ENCODE measurements at places on chromosomes 2 and 18.

DNA sequence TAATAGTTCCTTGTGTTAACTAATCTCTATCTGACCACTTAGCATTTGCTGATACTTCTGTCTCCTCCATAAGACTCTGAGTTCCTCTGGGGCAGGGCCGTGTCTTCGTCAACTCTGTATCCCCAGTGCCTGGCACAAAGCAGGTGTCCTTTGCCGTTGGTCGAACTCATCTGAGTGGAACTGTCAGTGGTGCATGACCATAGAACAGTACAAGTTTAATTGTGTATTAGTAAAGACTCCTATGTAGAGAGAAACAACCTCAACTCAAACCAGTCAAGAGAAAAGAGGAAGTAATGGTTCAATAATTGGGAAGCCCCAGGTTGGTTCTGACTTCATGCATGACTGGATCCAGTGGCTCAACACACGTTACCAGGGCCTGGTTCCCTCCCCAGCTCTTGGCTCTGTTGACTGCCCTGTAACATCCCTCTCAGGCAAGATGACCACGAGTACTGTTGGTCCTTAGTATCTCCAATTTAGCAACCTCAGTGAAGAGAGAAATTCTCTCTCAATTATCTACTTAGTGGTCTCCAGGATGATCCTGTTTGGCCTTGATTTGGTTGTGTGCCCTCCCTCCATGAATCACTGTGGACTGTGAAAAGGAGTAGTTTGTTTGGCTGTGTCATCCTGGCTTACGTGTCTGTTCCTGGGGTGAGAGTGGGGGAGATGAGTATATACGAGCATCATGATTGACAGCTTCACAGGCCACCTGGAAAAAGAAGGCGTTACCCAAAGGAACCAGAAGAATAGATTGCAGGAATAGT, 58.5 kb upstream of the MSH6 start:
- peak; percentile 14 for DNase-seq

DNA sequence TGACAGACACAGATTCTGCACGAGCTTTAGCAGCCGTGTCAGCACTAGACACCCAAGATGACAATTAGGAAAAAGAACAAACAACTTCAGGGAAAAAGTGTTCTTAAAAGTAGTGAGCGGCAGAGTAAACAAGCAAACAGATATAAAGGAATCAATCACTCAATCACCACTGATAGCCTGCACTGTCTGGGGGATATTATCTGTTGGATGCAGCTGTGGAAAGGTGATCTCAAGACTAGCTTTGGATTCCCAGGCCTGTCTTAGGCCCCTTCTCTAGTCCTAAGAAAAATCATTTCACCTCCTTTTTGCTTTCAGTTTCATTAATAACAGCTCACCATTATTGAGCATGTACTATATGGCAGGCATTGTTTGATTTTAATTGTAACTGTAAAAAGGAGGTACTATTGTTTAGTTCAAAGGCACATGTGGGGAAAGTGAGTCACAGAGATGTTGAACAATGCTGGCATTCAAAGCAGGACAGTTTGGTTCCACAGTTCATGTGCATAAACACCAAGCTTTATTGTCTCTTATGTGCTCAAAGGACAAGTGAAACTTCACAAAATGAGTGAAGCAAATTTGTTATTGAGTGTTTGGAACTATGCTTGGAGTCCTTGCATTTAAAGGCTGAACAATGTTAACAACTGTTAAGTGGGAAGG, 147.3 kb upstream of the TCF4 start:
- DNase-seq = no peak

DNA sequence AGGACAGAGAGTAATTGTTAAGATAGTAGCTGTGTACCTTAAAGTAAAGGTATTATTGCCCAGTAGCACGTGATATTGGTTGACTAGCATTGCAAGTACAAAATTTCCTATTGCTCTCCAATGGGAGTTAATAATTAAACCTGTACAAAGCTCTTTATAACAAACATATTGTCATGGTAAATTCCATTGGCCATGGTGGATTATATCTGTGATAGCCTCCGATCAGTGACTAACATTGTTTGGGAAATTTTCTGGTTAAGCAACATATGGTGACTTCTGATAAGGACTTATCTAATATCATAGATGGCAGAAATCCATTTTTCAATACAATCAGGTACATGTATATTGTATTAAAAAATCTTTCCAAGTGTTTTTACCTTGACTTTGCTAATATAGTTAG, 360.8 kb downstream of the DCC start:
- DNase-seq = no peak

DNA sequence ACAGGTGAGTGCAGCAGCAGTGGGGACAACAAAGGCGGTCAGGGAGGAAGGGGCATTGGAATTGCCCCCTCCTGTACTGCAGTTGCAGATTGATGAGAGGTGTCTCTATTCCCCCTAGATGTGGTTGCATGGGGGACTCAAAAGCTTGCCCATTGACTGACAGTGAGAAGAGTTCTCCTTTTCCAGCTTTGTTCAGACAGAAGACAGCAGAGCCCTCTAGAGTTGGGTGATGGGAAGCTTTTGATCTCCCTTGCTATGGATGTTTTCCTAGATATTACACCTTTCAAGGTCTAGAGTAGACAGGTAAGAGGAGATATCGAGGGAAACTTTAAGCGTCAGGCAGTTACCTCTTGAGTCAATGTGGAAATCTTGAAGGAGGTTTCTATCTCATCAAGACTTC, 2.9 kb downstream of the PROKR1 start:
- DNase-seq = peak; percentile 65

DNA sequence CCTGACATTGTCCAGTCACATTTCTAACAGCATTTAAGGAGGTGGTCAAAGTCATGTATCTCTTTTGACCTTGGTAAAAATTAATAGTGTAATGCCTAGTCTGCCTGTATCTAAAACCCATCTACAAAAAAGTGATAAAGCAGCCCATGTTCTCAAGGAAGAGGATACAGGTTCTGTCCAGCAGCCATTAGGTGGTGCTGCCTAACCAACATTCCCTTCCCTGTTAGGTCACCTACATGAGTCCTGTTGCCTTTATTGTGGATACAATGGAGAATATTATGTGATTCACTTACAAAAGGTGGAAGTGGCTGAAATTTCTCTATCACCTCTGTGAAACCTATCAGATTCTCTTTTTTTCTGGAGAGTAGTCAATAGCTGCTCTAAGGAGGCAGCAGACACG, 52.5 kb downstream of the AQP4 start:
- DNase-seq = peak; percentile 41

DNA sequence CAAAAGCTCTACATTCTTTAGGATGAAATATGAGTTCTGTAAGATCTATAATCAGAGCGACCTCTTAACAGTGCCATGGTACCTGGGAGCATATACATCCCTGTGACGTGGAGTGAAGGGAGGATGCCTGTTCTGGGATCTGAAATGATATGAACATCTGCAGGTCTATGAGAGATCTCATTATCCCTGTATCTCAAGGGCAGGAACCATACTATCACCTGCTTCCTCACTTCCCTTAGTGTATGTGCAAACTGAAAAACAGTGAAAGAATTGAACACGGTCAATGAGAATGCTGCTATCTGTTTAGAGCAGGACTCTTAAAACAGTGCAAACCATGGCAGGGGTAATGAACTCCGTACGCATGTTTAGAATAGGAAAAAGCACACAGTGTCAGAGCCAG, 364.0 kb downstream of the LPIN1 start:
- DNase-seq = no peak

DNA sequence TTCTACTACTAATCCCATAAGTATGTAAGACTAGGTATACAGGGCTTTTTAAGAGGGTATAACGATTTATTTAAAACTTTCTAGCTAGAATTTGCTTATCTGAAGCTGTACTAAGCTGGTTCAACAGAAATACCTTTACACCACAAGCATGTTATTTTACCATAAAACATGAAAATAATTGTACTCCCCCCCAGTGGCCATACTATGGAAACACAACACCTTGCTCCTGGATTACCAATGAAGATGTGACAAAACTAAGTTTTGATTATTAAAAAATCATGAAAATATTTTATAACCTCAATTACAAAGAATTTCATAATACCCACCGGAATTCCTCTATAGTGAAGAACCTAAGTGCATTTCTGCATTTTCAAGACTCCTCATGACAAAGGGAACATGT, 27.3 kb downstream of the LPIN2 start:
- peak; percentile 79 for DNase-seq

DNA sequence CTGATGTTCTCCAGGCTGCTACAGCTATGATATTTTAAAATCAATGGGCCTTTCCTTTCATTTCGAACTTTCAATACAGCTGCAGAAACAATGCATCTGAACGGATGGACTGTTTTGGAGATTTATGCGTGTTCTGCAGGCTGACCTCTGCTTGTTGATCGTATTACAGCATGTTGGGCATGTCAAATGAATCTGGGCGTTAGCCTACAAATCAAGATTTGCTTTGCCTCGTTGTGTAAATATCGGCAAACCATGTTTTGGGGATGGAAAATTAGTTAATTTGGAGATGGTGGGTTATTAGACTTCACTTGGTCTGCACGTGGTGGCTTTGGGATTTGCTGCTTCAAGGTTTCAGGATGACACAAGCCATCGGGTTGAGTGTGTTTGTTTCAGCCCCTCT, 129.3 kb downstream of the AGAP1 start:
- no peak for DNase-seq

DNA sequence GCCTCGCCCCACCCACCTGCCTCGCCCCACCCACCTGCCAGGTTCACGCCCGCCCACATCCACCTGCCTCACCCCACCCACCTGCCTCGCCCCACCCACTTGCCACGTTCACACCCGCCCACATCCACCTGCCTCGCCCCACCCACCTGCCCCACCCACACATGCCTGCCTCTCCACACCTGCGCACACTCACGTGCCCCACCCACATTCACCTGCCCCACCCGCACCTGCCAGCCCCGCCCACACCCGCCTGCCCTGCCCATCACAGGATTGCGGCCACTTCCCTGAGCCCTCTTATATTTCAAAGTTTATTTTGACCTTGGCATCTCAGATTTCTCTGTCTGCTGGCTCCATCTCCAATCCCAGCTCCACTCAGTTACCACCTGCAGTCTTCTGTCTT, 217.5 kb upstream of the SOX11 start:
- DNase-seq = no peak

GRCh38 chr2:62785810-62786597, 80.5 kb downstream of the EHBP1 start:
- DNase-seq = peak; percentile 50

- DNase-seq = no peak
Observed at GRCh38 chr2:230694241-230694640, 18.4 kb upstream of the CAB39 start.

DNA sequence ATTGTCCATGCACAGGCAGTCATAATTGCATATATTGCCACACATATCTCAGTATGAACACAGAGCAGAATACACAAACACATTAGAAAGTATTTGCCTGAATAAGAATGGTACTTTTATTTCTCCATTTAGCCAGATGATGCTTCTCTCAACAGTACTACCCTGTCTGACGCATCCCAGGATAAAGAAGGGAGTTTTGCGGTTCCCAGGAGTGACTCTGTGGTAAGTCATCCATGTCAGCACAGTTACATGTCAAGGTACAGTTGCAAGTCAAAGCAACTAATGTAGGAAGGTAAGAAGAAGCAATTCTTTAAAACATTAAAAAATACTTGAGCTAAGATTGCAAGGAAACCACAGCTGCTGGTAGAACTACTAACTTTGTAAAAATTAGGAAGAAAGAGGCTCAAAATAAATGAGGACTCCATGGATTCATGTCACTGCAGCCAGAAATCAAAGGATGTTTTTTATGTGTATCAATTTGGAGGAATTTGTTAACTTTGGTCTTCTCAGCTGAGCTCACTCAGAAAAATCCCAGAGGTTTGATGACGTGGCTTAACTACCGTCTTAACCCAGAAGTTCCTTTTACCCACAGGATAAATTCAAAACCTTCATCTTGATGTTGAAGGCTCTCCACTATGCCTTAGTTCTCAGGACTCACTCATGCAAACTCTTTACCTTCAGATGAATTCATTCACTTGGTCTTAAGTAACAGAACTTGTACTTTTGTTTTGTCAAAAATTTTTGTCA, 130.3 kb downstream of the ARHGAP28 start:
- DNase-seq = no peak

Data from hematopoietic multipotent progenitor cell treated with erythropoietin and hydrocortisone succinate and interleukin-3 and kit ligand, for 4 days (in vitro differentiated cells).